ENCODE measurements at places on chromosomes 5 and 9. TPM values are rescaled to one million over a fixed set of nuclear protein-coding genes. Genes with fewer than 3 reads are reported as not detected.

- H3K27ac ChIP-seq = no peak overlapping the region
- H3K4me3 ChIP-seq = no peak overlapping the region
- H3K4me1 ChIP-seq = peaks cover 9% of the 10 kb centered on the region
Observed at GRCh38 chr5:51816427-51816826, 433.2 kb downstream of the ISL1 start.

- DNase-seq = no peak
- peaks cover 19% of the 10 kb centered on the region for H3K36me3 ChIP-seq
- peaks cover 5% of the 10 kb centered on the region for H3K4me1 ChIP-seq
- H3K27me3 ChIP-seq = no peaks in the 10 kb centered on the region
- no peak overlapping the region for H3K27ac ChIP-seq
Observed at GRCh38 chr9:127088724-127089615, 33.5 kb downstream of the ANGPTL2 start.

DNA sequence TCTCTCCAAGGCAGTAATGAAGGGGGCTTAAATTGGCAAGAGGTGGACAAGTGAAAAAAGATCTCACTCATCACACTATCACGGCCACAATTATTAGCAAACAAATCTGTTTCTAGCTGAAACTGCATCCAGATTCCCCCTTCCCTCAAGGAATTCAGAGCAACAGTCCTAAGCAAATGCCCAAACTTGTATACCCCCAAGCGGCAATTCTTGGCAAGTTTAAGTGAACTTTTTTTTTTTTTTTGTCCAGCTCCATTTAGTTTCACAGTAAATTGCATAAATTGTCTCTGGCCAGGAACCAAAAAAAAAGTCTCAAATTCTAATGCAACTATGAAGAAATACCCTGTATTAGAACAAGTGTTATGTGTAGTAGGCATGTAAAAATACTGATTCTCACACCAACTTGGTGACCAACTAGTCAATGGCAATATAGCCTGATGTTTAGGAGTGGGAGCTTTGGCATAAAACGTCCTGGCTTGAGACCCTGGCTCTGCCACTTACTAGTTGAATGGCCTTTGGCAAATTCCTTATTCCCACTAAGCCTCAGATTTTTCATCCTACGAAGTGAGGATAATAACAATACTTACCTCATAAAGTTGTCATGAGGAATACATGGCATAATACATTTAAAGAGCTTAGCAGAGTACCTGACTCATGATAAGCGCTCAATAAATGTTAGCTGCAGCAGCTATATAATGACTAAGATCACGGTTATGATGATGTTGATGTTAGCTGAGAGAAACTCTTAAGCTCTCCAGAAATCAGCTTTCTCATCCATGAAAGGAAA is 193.2 kb downstream of the ADAMTSL1 start:
- no peaks in the 10 kb centered on the region for H3K27me3 ChIP-seq
- H3K4me1 ChIP-seq = peaks cover 1% of the 10 kb centered on the region
- no peak overlapping the region for H3K27ac ChIP-seq
- H3K36me3 ChIP-seq = no peaks in the 10 kb centered on the region
- no peak overlapping the region for H3K4me3 ChIP-seq

GRCh38 chr5:142720641-142721271 is 34.9 kb upstream of the FGF1 start:
- H3K36me3 ChIP-seq = no peaks in the 10 kb centered on the region
- H3K4me3 ChIP-seq = no peak overlapping the region
- H3K4me1 ChIP-seq = peaks cover 23% of the 10 kb centered on the region
- H3K27me3 ChIP-seq = no peaks in the 10 kb centered on the region
- no peak for DNase-seq

DNA sequence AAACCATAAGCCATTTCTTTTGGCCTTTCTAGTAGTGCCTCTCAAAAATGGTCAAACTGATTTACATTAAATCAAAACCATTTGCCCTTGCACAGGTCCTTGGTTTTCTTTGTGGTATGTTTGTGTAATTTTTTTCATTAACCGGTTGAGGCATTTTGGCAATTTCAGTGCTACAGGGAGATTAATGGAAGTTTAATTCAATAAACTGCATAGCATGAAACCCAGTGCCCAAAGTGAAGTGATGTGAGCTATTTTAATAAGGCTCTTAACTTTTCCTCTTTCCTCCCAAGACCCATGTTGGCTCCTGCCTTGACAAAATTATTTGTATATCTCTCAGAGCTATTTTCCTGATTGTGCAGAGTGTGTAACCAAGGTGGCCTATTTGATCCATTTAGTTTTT is 326.2 kb upstream of the SEMA6A start:
- H3K4me3 ChIP-seq = no peak overlapping the region
- no peaks in the 10 kb centered on the region for H3K27me3 ChIP-seq
- peaks cover 7% of the 10 kb centered on the region for H3K4me1 ChIP-seq
- no peaks in the 10 kb centered on the region for H3K36me3 ChIP-seq

DNA sequence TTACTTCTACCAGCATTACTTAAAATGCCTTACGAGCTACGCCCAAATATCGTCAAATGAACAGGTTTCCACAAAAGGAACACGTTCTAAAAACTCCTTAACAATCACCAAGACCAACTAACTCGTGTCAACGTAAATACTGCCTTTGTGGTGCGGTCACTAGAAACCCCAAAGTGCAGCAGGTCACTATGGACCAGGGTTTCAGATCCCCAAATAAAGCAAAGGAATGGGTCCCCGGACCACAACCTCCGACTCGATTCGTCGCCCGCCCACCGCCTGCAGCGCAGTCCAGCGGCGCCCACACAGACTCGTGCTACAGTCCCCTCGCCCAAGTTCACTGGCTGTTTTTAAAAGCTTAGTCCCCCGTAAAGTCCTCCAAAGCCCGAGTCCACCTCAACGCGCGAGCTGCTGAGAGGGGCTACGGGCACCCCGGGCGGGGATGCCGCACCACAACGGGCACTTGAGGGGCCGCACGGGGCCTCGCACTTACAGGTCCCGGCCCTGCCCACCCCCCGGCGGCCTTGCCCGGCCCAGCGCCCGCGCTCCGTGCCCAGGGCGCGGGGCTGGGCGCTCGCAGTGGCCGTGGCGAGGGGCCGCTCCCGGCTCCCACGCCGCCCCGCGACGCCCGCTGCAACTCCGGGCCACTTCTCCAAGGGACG is 1.1 kb downstream of the NFIB start:
- peaks cover 43% of the 10 kb centered on the region for H3K4me1 ChIP-seq
- no peaks in the 10 kb centered on the region for H3K36me3 ChIP-seq
- DNase-seq = peak; percentile 52
- peak overlapping the region; percentile 99 for H3K27ac ChIP-seq

DNA sequence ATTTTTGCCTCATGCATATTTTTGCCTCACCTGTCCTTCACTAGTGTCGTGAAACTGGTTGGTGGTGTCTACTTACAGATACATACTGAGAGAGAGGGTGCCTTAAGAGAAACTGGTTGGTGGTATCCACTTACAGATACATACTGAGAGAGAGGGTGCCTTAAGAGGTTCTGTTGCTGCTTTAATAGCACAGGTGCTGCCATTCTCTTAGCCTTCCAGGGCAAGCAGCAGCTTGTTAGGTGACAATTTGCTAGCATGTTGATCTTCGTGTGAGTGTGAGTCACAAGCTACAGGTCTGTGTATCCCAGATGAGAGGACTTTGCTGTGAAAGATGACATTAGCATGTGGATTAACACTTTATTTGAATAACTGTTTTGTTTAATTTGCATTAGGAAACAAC is 1.4 kb downstream of the PTTG1 start:
- H3K4me3 ChIP-seq = peak overlapping the region; percentile 88
- H3K4me1 ChIP-seq = peaks cover 58% of the 10 kb centered on the region
- H3K36me3 ChIP-seq = peaks cover 6% of the 10 kb centered on the region
- H3K27me3 ChIP-seq = no peaks in the 10 kb centered on the region
- H3K27ac ChIP-seq = peak overlapping the region; percentile 8
- no peak for DNase-seq

DNA sequence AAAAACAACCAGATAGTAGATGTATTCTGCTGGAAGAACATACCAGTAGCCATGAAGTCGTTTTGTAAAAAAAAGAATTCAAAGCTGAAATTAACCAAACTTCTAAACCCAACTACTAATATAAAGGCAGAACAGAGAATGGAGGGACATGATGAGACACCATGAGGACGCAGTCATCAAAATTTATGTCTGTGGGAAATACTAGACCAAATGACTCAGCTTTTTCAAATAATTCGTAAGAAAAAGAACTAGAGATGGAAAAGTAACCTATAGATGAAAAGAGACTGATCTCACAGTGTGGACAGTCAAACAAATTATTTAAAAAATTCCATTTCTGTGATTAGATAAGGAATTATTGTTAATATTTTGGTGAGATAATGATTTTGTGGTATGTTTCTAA is 10.3 kb downstream of the TTC23L start:
- H3K27me3 ChIP-seq = no peaks in the 10 kb centered on the region
- no peak overlapping the region for H3K27ac ChIP-seq
- H3K4me1 ChIP-seq = peaks cover 12% of the 10 kb centered on the region

GRCh38 chr5:32089146-32090000 is 84.7 kb downstream of the GOLPH3 start:
- no peaks in the 10 kb centered on the region for H3K27me3 ChIP-seq
- H3K27ac ChIP-seq = no peak overlapping the region
- peaks cover 18% of the 10 kb centered on the region for H3K36me3 ChIP-seq
- no peak overlapping the region for H3K4me3 ChIP-seq

DNA sequence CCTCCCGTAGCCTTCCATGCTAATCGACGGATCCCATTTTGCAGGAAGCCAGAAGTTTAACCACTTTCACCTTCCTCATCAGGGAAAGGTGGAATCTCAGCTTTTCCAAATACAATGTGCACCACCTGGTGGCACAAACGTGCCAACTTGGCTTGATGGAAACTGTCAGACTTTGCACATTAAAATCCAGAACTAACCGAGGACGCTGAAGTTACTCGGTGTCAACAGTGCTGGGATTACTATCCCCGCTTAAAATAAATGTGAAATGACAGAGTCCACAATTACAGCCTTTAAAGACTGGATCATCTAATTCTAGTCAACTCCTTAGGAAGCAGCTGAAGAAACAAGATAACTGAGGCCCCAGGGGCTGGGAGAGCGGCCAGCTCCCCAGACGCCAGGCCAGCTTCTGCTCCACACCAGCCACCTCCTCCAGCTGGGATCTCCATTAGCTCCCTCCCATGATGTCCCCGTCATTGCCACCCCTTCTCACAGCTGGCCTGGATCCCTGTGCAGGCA is 50.1 kb upstream of the RETREG1 start:
- H3K4me1 ChIP-seq = peaks cover 42% of the 10 kb centered on the region
- peak overlapping the region; percentile 20 for H3K27ac ChIP-seq

DNA sequence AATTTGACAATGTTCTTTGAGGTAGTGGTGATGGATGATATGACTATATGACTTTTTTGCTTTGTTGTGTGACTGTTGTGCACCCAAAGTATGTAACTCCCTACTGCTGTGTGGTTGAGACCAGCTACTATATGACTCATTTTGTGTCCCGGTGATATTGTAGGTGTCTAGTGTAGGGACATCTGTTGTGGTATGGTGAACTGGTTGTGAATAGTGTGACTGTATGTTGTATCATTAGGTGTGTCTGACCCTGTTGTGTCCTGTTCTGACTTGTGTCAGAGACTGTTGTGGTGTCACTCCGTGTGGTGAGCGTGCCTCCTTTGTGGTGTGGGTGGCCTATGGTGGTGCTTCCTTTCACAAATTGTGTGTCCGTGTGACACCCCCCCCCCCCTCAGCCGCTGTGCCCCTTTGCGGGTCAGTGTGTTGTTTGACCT is 11.2 kb upstream of the CXXC5 start:
- H3K36me3 ChIP-seq = no peaks in the 10 kb centered on the region
- DNase-seq = no peak
- peaks cover 44% of the 10 kb centered on the region for H3K4me1 ChIP-seq
- no peaks in the 10 kb centered on the region for H3K27me3 ChIP-seq
- H3K27ac ChIP-seq = no peak overlapping the region

DNA sequence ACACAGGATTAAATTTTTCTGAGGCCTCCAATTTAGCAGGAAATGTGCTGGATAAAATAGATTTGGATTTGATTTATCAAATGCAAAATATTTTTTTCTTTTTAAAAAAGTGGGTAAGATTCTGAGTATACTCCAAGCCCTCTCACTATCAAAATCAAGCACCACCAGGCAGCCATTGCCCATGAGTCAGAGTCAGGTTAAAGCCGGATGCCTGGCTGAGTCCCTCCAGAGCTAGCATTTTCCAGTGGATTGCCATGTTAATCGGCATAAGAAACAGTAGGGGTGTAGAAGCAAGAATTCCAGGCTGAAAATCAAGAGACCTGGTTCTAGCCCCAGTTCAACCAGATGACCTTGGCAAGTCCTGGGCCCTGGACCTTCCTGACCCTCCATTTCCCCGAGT is 85.3 kb downstream of the FAM114A2 start:
- DNase-seq = no peak
- no peaks in the 10 kb centered on the region for H3K36me3 ChIP-seq

- H3K27ac ChIP-seq = no peak overlapping the region
- H3K27me3 ChIP-seq = no peaks in the 10 kb centered on the region
- no peak for DNase-seq
Observed at GRCh38 chr9:133522073-133522910, 2.5 kb downstream of the MYMK start.

GRCh38 chr5:108818613-108819272 is 71.0 kb downstream of the FER start:
- DNase-seq = no peak
- no peak overlapping the region for H3K27ac ChIP-seq
- no peak overlapping the region for H3K4me3 ChIP-seq
- peaks cover 14% of the 10 kb centered on the region for H3K36me3 ChIP-seq
- peaks cover 13% of the 10 kb centered on the region for H3K4me1 ChIP-seq
- no peaks in the 10 kb centered on the region for H3K27me3 ChIP-seq

DNA sequence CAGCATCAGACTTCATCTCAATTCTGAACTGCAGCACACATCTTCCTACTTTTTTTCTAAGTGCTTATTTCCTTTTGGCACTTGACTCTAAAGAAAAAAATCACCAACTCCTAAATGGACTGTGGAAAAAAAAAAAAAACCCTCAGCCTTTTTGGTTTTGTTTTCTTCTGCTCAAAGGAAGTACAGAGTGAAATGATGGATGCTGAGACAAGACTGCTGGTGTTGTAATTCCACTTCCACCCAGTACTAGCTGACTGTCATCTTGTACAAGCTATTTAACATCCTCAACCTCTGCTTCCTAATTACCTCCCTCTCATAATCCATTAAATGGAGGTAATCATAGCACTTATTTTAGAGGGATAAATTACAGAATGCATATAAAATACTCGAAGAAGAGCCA is 171.5 kb upstream of the GNA14 start:
- peaks cover 2% of the 10 kb centered on the region for H3K36me3 ChIP-seq
- no peak overlapping the region for H3K4me3 ChIP-seq

GRCh38 chr9:13805546-13805945 is 508.4 kb downstream of the NFIB start:
- H3K4me3 ChIP-seq = no peak overlapping the region
- no peak for DNase-seq
- H3K4me1 ChIP-seq = peaks cover 37% of the 10 kb centered on the region
- no peaks in the 10 kb centered on the region for H3K36me3 ChIP-seq
- H3K27ac ChIP-seq = peak overlapping the region; percentile 32
- H3K27me3 ChIP-seq = no peaks in the 10 kb centered on the region

GRCh38 chr5:72494623-72495124 is 12.5 kb downstream of the ZNF366 start:
- no peaks in the 10 kb centered on the region for H3K27me3 ChIP-seq
- peaks cover 10% of the 10 kb centered on the region for H3K4me1 ChIP-seq
- no peak for DNase-seq
- H3K36me3 ChIP-seq = no peaks in the 10 kb centered on the region
- H3K4me3 ChIP-seq = no peak overlapping the region

GRCh38 chr5:1253456-1254105 is 28.4 kb downstream of the SLC6A18 start:
- H3K27me3 ChIP-seq = peaks cover 16% of the 10 kb centered on the region
- no peak overlapping the region for H3K4me3 ChIP-seq
- no peaks in the 10 kb centered on the region for H3K36me3 ChIP-seq
- DNase-seq = no peak
- no peak overlapping the region for H3K27ac ChIP-seq

Gene ZBED3
- total RNA-seq = 25.8 TPM

Gene ROPN1L
- 0.45 TPM for total RNA-seq

Gene FRMD3
- 0.40 TPM for total RNA-seq

Gene NFIB
- total RNA-seq = 213 TPM

Gene RAD50
- 51.6 TPM for total RNA-seq

Gene FOXD4
- 0.35 TPM for total RNA-seq

Gene TAF1L
- not detected for total RNA-seq

Gene CARTPT
- total RNA-seq = not detected

Gene FOXD4L6
- total RNA-seq = 0.53 TPM

All from mesothelial cell of epicardium (in vitro differentiated cells).